ENCODE measurements at places on chromosomes 3 and 15.

GRCh38 chr3:128572644-128573105, 77.9 kb downstream of the RPN1 start:
- no peak for DNase-seq

- no peak for DNase-seq
These were observed 177.4 kb upstream of the CRBN start for GRCh38 chr3:3356846-3357245.

- DNase-seq, result no peak
These were observed 108.3 kb upstream of the GADL1 start for GRCh38 chr3:31002730-31003129.

DNA sequence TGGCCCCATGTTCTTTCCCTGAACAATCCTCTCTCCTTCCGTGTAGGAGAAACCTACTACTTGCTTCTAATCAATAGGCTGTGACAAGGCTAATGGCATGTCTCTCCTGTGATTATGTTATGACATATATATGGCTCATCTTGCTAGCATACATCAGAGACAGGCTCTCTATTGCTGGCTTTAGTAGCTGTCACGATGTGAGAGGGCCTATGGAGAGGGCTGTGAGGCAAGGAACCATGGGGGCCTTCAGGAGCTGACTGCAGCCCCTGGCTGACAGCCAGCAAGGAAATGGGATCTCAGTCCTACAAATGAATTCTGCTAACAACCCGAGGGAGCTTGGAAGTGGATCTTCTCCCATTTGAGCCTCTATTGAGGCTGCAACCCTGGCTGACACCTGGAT, 96.3 kb downstream of the EOMES start:
- no peak for DNase-seq

DNA sequence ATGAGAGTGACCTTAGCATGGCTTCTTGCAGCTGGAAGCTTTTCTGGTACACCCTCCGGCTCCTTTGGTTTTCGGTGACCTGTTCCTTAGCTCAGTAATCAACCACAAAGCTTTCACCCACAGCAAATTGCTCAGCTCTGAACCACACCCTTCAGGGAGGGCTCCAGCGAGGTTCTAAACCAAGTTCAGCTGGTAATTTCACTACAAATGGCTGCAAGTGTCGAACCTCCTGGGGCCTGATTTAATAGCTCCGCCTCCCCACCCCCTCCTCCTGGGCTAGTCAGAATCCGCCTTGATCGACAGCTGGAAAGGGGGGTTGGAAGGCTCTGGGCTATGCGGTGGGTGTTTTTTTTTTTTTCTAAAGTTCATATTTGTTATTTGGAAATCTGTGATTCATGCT, 150.9 kb upstream of the MCTP2 start:
- DNase-seq, result no peak

- no peak for DNase-seq
These were observed 231.6 kb upstream of the GOLGA6L4 start for GRCh38 chr15:84003791-84004503.

- DNase-seq, result no peak
These were observed 832 bp upstream of the CACNA1D start for GRCh38 chr3:53493595-53493962.

- DNase-seq, result no peak
These were observed 3.1 kb upstream of the ACKR4 start for GRCh38 chr3:132593947-132594323.

DNA sequence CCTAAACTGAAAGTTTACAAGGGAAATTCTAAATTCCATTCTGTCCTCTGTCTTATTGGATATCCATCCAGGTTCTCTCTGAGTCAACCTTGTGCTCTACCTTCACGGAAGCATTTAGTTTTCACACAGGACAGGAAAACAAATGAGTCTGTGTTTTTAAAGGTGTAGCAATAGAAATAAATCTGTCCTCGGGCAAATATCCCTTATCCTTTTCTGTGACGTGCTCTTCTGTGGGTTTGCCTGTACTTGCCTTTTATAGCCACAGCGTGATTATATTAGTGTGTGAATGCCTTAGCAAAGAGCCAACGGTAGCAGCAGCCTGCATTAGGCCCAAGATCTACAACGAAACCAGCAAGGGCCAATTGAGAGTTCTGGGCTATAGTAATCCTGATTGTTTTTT, 127.2 kb upstream of the PLSCR5 start:
- DNase-seq, result no peak

DNA sequence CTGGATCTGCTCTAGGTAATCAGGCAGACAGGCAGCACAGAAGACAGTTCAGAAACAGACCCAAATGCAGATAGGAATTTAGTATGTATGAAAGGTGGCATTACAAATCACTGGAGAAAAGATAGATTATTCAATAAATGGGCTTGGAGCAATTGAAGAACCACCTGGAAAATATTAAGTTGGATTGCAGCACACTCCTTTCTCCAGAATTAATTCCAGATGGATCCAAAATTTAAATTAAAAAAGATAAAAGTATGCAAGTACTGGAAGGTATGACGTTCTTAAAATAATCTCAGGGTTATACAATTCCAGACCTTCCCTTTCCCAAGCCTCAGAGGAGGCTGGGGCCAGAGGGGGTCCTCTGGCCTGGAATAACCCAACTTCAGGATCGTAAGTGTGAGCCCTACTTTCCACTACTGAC, 32.5 kb downstream of the HRH1 start:
- DNase-seq, result no peak

GRCh38 chr3:100455841-100456550, 36.4 kb upstream of the TMEM45A start:
- no peak for DNase-seq

DNA sequence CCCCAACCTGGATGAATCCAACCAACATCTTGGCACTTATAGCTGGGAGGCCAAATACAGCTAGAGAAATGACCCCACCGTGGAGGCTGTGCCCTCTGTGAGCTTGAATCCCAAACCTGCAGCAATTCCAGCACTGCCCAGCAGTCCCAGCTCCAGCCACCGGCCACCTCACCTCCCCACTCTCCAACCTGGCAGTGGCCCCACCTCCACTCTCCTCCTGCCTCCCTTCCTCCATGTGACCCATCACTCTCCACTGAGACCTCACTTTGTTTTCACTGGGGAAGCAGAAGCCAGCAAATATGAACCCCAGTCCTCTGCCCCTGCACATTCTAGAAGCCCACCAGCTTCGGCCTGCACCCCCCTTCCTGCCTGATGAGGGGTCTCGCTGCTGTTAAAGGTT, 79.7 kb upstream of the LINGO1 start:
- DNase-seq, result no peak

- no peak for DNase-seq
These were observed 8.8 kb downstream of the TMOD3 start for GRCh38 chr15:51838270-51838669.

- DNase-seq, result no peak
These were observed 80.0 kb downstream of the SQOR start for GRCh38 chr15:45714590-45715488.

- no peak for DNase-seq
These were observed 34.6 kb upstream of the ESYT3 start for GRCh38 chr3:138399766-138400165.

- no peak for DNase-seq
These were observed 2.6 kb upstream of the CHST13 start for GRCh38 chr3:126521122-126521891.

- DNase-seq, result no peak
These were observed 5.5 kb upstream of the ZNF662 start for GRCh38 chr3:42900226-42901072.

DNA sequence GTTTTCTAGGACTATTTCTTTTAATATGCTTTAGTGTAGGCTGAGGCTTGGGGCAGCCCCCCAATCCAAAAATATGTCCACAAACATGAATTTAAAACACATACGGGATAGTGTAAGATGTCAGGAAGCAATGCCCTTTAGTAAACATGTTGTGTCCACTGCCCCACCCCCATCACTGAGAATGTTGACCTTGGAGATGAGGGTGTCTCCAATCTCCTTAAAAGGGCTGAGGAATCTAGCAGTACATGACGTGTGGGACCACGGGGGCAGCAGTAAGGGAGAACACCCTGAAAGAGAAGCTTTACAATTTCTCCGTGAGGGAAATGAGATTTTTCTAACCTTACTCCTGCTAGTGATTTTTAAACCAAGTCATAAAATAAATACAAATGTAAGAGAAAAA, 84.7 kb downstream of the SQOR start:
- DNase-seq, result no peak

DNA sequence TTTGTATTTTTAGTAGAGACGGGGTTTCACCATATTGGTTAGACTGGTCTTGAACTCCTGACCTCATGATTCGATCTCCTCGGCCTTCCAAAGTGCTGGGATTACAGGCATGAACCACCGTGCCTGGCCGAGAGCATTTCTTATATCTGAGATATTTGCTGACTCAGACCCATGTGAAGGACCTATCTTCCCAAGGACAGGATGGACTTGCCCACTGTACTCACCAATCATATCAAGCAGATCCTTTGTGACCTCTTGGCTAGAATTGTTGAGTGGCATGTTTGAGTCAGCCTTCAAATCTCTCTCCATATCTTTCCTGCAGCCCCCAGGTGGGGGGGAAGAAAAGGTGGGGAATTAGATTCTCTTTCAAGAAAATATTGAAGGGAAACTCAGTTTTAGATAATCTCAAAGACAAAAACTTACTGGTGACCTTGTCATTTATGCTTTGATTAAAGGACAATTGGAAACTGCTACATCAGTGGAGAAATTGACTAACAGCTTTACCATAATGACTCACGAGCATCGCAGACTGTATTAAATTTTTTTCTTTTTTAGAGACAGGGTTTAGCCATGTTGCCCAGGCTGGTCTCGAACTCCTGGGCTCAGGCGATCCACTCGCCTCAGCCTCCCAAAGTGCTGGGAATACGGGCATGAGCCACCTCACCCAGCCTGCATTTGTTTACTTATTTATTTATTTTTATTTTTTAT, 3.1 kb downstream of the C3orf62 start:
- DNase-seq, result no peak

GRCh38 chr3:105473521-105474223, 107.0 kb downstream of the ALCAM start:
- DNase-seq, result no peak

GRCh38 chr3:197501496-197501878, 54.3 kb downstream of the BDH1 start:
- no peak for DNase-seq

- no peak for DNase-seq
These were observed 288.3 kb upstream of the C2CD4B start for GRCh38 chr15:62453375-62453774.

DNA sequence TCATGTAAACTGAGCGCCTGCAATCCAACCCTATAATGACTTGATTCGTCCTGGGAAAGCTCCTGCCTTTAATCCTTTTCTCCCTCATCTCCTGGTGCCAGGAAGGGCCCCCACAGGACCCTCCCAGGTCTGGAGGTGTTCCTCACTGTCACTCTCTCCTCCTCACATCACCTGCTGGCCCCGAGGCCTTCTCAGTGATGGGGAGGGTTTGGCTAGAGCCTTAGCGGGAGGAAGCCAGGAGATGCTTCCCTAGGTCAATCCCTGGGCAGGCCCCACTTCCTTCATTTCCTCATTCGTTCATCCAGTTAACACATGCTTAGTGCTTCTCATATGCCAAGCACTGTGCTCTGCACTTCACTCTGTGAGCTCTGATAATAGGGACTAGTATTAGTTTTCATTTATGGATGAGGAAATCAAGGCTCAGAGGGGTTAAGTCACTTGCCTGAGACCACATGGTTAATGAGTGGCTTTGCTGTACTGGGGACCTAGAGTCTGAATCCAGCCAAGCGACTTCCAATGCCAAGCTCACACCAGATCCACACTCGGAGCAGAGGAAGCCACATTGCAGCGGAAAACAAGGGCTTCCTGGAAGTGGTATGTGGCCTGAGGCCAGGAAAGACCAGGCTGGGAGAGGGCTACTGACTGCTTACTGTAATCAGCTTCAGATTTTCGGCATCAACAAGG, 50.3 kb upstream of the CHRNB4 start:
- no peak for DNase-seq

GRCh38 chr15:48940508-48940907, 23.2 kb downstream of the SHC4 start:
- no peak for DNase-seq

DNA sequence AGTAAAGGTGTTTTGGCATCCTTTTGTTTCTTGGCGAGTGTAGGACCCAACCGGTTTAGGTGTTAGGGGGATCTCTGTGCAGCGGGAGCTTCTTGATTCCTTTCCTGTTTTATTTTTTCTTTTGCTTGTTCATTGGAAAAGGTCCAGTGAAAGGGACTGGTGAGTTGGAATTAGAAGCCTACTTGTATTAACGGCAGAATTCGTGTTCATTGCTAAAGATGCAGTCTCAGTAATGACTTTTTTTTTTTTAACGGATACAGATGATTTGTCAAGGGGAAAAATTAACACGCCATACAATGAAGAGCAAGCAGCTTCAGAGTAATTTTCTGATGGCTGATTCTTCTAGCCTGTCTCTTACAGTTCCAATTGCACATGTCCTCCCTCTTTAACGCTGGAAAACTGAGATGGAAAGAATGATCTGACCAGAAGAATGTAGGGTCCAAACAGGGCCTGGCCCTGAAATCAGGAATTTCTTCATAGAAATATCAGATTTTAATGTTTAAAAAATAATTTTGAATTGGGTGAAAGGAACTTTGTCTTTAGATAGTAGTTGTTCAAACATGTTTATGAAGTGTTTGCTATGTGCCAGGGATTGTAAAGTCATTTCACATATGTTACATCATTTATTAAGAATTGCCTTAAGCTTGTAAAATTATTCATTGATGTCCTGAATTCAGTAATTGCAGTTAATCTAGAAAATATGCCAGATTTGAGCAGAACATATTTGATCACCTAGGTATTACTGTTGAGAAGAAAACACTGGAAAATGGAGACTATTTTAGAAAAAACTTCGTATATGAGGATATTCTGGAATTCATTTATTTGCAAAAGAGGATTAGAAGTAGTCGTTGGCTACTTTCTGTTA, 1.4 kb downstream of the MAPK6 start:
- DNase-seq, result no peak

Measured in thoracic aorta (tissue), 2 donors.